ENCODE measurements at places on chromosomes 5 and 9.
A peak's percentile ranks its signal among the peaks of the same experiment; 100 is the strongest.

DNA sequence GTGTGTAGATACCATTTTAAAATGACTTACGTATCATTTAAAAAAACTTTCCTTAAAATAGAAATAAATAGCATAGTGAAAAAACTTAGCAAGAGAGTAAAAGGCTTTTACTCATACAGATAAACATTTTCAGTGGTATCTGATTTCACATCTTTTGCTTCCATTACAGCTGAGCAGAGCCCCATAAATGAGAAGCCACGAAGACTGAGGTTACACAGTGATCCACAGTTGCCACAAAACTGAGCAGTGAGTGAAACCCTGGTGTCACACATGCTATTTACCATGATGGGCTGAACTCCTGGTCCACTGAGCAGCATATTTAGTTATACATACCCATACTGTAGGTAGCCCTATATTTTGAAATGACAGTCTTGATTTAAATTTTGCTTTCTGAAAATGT lies 401.2 kb downstream of the KIAA0825 start:
- DNase-seq = no peak

- no peak for DNase-seq
Observed at GRCh38 chr5:66247176-66247960, 103.3 kb downstream of the SREK1 start.

GRCh38 chr5:5711592-5711991 lies 289.1 kb downstream of the ICE1 start:
- no peak for DNase-seq

DNA sequence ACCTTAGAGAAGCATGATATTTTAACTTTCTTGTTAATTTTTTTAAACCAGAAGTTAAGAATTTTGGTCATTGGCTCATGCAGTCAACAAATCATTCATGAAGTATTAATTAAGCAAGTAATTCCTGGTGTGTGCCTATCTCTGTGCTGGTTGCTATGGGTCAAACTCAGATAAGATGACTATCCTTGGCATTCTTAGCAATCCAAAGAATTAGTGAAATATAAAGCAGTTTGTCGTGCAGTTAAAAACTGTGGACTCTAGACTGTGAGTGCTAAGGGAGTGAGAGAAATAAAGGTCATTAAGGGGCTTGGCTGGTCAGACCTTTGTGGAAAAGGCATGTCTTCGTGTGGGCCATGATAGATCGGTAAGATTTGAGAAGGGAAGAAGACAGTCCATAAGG lies 4.8 kb downstream of the CYFIP2 start:
- DNase-seq = no peak

GRCh38 chr9:126055381-126055985 lies 271.1 kb upstream of the MVB12B start:
- no peak for DNase-seq

- no peak for DNase-seq
Observed at GRCh38 chr5:58088941-58089340, 370.9 kb downstream of the PLK2 start.

GRCh38 chr9:2158111-2158610 lies 143.0 kb downstream of the SMARCA2 start:
- no peak for DNase-seq

DNA sequence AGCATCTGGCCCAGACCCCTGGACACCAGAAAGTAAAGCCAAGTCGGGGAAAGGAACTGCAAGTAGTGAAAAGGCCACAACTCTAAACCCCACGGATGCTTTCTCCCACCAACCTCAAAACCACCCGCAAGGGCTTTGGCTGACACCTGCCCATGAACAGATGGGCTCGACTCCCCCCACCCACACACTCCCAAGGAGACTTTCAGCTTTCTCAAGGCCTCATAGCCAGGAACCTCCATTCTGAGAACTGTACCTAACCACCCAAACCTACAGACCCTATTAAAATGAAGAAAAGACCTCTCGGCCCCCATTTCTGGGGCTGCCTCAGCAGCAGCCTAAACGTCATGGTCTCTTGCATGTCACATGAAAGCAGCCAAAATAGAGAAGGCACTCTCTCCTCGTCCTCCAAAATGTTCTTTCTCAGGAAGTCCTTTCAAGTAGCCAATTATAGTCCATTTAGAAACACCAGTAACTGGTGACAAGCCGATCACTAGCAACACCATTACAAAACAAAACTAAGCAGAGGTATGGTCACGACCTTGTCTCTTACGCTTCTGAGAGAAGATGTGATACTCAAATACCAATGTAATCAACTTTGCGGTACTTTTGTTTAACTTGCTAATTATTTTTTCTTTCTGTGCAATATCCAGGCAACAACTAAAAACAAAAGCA lies 2.9 kb downstream of the B4GALT1 start:
- no peak for DNase-seq

DNA sequence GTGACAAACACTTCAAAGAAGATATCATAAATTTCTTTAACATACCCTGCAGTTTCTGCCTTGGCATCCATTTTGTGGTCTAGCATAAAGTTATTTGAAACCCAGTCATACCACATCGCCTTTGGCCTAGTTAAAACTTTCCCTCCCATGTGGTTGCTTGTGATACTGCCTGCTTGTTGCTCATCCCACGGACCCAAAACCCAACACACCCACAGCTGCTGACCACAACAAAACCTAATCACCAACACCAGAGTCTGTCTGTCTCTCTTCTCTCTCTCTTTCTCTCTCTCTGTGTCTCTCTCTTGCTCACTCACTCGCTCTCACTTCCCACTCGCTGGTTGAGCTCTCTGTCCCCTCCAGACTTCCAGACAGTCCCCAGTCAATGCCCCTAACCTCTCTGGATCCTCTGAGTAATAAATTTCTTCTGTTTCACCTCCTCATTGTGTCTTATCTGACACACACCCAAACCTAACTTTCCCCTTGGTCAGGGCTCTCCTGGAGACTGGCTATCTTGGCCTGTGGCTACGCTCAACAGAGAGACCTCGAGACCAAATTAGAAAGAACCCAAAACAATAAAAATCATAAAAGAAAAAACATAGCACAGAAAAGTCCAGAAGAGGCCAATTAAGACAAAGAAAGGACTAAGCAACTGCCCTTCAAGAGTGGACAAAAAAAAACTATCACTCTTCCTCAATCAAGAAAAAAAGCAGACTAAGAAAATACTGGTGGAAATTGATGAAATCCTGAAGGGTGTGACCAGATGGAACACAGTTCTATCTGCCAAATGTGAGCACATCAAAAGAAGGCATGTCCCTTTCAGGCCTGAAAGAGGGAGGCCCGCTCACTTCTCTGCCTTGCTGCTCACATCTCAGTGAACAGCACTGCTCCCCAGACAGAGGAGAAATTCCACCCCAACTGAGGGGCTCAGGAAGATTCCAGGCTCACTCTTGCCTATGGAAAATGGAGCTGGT lies 41.5 kb downstream of the TTLL11 start:
- DNase-seq = peak; percentile 24

GRCh38 chr9:91305596-91306295 lies 56.0 kb downstream of the AUH start:
- no peak for DNase-seq

DNA sequence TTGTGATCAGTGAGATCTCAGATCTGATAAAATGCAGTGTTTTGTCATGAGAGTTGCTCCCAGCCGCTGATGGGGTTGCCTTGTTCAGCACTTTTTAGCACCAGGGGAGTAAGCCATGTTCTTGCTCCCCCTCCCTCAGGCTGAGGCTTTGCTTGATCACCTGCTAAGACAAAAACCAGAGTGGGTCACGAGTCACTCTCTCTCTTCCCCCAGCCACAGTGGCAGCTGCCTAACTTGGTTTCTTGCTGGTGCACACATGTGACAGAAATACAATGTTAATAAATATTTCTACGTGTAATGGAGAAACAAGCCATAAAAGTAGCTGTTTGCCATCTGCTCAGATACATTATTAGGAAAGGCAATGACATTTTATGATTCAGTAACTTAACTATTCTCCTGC lies 212.4 kb upstream of the DMRT1 start:
- DNase-seq = no peak

DNA sequence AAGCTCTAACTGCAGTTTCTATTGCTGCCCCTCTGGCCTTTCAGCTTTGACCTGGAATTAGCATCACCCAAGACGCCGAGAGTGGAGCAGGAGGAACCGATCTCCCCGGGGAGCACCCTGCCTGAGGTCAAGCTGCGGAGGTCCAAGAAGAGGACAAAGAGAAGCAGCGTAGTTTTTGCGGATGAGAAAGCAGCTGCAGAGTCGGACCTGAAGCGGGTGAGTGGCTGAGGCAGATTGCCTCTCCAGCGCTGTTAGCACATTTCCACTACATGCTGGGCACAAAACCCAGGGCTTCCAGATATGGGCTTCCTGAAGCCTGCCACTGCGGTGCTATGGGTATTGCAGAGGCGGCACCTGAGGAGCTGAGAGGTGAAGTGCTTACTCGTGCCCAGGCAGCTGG lies 26.8 kb upstream of the FOXI1 start:
- DNase-seq = no peak

GRCh38 chr5:24141046-24141445 lies 503.7 kb downstream of the CDH10 start:
- no peak for DNase-seq

DNA sequence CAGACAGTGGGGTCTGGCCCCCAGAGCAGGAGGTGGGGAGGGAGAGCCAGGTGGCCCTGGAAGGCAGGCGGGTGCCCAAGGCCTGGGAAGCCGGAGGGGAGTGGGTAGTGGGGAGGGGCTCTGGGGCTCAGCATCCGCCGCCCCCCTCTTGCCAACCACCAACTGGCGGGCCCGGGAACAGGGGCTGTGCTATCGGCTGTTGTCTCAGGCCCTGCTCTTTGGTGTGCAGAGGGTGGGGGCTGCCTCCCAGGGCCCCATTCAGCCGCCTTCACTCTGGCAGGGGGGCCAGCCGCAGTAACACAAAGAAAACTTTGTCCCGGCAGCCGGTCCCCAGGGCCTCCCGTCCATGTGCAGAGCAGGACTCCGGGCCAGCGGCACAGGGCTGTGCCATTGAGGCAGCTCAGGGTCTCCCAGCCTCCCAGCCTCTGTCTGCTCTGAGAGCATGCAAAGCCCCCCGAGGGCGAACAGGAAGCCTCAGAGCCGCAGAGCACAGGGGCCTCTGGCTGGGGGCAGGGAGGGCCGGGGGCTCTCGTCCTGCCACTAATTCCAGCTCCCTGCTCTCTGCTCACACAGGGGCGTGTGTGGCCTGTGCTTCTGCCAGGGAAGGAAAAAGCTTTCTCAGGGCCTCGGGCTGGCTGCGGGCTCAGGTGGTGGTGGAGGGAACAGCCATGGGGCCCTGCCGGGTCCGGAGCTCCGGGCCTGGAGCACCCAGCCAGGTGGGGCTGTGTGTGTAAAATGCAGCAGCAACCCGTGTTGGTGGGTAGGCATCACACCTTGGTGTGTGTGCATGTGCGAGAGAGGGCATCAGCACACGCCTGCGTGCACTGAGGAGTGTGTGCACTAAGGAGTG lies 54.2 kb upstream of the NOTCH1 start:
- no peak for DNase-seq

GRCh38 chr9:94134629-94135028 lies 50.4 kb downstream of the PTPDC1 start:
- DNase-seq = no peak

DNA sequence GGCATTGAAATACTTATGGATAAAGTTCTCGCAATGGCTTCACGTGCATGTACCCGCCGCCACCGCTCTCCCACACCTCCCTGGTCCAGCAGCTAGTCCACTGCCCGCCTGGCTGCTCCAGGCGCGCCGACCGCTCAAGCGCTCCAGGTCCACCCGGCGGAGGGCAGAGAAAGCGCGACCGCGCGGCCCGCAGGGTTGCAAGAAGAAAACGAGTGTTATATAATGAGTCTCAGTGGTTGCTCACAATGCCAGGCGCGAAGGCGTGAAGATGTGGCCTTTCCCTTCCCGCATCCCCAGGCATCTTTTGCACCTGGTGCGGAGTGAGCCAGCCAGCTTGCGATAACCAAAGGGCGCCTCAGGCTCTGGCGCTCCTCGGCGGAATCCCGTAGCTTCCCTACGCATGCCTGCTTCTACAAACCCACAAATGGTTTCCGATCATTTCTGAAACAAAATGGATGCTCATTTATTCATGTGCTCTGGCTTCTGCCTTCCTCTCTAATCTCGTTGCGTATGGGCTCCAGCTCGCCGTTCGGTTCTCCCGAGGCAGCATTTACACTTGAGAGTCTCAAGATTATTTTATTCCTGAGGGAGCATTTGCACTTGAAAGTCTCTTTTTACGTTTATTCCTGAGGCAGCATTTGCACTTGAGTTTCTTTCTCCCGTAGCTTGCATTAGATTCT lies 25.7 kb downstream of the CDKN2A start:
- no peak for DNase-seq

GRCh38 chr5:171706736-171707441 lies 78.7 kb upstream of the SMIM23 start:
- DNase-seq = no peak

DNA sequence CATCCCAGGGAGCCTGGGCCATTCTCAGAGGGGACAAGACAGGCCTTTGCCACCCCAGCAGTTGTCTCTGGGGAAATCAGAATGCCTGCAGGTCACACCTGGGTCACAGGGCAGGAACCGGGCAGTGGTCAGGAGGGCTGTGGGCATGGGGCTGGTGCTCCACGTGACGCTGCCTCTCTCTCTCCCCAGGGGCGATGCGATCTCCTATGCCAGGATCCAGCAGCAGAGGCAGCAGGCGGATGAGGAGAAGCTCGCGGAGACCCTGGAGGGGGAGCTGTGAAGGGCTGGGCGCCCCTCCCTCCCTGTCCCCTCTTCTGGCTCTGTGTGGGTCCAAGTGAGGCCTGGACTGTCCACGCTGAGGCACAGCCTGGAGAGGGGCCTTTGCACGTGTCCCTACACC lies 8.6 kb downstream of the CACFD1 start:
- no peak for DNase-seq

DNA sequence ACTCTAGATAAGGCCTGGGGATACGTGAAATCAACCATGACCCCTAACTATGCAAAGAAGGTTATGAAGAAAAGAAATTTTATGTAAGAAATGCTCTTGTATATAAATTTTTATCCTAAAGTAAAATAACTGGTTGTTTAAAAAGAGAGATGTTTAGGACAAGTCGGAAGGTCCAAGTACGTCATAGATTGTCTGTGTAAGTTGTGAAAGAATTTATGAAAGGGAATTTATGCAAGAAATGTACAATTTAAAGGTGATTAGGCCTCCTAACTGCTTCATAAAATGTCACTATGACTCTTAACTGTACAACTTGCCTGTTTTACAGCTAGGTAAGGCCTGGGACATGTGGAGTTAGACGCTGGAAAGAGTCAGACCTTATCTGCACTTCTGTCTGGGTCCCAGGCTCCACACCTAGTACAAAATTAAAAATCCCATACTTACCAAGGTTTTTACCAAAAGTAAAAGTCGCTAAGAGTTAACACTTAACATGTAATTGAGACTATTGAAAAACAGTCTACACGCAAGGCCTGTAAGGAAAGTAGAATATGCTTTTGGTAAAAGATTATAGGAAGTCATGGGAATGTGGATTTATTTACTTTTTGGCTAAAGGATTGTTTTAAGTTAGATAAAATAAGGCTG lies 77.4 kb downstream of the KIAA0825 start:
- DNase-seq = no peak

DNA sequence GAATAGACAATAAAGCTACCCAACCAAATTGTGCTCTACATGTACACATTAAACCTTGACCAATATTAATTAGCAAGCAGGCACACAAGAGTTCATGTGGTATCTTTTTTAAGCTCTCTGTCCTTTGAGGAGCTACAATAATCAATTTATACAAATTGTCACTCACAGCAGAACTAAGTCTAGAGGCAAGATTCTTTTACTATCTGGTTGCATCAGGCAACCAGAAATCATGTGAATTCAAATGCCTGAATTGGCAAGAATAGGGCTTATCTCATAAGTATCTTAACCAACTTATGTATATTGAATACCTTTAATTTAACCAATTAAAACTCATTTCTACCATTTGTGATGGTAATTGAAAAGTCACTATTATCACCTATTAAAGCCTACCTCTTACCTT lies 145.5 kb upstream of the HAPLN1 start:
- no peak for DNase-seq

Data from hematopoietic multipotent progenitor cell treated with erythropoietin and hydrocortisone succinate and interleukin-3 and kit ligand, for 17 days (in vitro differentiated cells).